ENCODE measurements at places on chromosomes 4 and X.

DNA sequence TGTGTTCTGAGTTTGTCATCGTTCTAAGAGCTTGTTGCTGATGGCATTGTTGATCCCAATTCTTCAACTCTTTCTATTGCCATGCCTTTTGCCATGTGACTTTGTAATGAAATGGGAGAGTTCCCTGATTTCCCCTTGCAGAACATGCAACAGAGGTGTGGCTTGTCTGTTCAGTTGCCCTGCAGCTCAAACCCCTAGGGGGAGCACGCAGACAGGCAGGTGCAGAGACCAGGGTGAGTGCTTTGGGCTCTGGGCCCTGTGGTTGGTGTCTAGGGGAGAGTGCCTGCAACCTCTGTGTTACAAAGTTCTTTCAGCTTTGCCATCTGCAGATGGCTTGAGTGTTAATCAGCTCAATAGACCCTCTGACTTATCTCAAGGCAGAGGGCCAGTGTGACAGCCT lies 332.7 kb downstream of the MID1IP1 start:
- DNase-seq, result no peak

- DNase-seq, result no peak
These were observed 12.8 kb upstream of the GUCY1B1 start for GRCh38 chr4:155745984-155746383.

GRCh38 chr4:14000091-14000814 lies 372.7 kb upstream of the BOD1L1 start:
- no peak for DNase-seq

- DNase-seq, result no peak
These were observed 56.5 kb upstream of the PGM2 start for GRCh38 chr4:37770016-37770415.

DNA sequence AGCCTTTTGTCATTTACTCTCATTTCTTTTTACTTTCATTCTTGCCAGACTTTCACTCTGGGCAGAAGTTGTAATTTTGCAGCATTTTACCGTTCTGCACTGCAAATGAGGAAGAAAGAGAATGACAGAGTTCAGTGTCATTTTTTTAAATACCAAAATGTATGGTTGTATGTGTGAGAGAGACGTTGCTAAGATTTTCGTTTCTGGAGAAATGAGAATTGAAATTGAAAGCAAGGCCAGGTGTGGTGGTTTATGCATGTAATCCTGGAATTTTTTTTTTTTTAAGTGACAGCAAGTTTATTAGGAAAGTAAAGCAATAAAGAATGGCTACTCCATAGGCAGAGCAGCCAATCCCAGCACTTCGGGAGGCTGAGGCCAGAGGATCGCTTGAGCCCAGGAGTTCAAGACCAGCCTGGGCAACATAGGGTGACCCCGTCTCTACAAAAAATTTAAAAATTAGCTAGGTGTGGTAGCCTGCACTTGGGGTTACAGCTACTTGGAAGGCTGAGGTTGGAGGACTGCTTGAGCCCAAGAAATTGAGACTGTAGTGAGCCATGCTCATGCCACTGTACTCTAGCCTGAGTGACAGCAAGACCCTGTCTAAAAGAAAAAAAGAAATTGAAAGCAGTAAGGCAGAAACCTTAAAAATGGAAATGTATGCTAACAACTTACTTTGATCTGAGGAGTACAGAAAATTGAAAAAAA lies 12.9 kb downstream of the DCK start:
- no peak for DNase-seq

DNA sequence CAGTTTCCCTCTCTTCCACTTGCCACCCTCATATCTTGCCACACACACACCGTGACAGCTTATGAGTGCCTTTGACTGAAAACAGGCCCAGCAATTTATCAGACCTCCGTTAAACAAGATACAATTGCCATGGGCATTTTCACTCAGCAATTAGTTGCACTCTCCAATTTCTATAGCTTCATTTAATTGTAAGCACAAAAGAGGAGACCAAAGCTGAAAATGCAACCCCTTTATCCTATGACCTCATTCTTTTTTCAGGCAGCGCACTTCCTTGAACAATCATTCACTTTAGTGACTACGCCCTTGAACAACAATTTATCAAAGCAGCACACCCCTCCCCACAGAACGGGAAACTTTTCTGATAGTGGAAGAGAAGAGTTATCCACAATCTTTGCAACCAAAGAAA lies 4.1 kb downstream of the POF1B start:
- DNase-seq, result no peak

DNA sequence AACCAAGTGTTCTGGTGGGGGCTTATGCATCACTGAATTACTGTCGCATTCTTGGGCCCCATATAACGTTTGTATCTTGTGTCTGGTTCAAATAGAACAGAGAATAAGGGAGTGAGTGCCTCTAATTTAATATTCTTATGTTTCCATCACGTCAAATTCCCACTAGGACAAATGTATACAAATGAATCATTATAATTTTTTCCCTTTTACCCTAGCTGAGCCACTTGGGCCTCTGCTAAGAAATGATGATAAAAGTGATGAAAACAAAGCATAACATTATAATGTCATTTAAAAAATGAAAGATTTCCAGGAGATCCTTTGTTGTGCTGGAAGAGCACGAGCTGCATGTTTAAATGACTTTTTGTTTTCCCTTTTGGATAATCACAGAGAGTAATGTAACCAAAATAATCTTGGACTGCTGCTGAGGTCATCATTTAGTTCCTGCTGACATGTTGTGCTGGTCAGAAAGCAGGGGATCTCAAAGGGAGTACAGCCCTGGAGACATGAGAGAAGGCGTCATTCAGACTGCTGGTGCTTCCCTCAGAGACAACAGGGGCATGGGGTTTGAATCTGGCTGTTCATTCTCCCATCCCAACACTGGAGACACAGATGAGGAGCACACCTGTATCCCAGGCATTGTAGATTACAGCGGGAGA lies 105.1 kb upstream of the SCOC start:
- DNase-seq, result no peak

DNA sequence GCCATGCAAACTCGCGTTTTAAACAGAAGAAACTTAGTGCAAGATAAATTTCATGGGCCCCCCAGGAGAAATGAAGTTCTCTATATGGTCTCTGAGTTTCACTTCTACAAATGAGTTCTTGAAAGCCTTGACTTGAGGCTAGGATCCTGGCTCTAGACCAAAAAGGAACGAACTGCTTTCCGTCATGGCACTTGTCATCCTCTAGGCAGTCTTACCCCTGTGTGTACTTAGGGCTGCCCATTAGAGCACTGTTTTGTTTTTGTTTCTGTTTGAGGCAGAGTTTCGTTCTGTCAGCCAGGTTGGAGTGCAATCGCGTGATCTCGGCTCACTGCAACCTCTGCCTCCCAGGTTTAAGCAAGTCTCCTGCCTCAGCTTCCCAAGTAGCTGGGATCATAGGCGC lies 29.0 kb downstream of the RNF4 start:
- DNase-seq, result no peak

GRCh38 chr4:138374947-138375346 lies 132.8 kb upstream of the SLC7A11 start:
- no peak for DNase-seq

- DNase-seq, result no peak
These were observed 10.9 kb upstream of the UBE2K start for GRCh38 chr4:39687014-39687413.

DNA sequence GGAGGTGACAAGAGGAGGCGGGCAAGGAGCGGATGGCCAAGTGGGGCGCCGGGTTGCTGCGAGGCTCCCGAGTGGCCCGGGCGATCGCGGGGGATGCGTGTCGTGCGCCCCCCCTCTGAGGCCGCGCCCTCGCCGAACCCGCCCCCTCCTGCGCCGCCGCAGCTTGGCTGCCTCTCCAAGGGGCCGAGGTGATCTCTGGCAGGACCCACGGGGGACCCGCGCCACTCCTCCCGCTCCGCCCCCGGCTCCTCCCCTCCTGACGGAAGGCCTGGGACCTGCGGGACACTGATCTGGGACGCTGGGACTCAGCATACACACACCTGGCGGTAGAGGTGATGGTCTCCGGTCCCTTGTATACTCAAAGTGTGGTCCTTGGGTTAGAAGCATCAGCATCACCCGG lies 21.9 kb upstream of the FAM47C start:
- DNase-seq, result no peak

DNA sequence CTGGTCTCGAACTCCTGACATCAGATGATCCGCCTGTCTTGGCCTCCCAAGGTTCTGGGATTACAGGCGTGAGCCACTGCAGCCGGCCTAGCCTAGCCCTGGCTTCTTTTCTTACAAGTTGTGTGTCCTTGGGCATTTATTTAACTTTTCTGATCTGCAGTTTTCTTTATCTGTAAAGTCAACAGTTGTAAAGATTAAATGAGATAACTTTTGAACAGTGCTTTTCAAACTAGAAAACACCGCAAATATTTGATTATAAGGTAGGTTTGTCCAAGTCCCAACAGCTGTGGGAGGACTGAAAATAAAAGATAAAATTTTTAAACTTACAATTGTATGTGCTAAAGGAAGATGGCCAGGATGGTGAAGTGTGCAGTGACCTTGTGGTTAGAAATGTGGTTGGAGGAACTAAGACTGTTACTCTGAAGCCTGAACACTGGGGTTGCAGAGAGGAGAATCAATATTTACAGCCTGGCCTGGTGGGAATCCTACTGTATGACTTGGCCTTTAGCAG lies 44.8 kb downstream of the GSX2 start:
- no peak for DNase-seq

DNA sequence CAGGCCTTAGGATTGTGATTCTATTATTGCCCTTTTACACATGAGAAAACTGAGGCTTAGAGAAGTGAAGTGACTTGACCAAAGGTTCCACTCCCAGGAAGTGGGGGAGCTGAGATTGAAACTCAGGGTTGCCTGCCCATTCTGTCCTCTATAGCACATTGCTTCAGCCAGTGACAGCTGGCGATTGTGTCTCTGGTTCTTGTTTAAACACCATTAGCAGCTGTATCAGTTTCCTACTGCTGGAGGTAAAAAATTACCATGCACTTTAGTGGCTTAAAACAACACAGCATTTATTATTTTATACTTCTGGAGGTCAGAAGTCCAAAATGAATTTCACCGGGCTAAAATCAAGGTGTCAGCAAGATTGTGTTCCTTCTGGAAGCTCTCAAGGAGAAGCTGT lies 205.8 kb upstream of the MAMLD1 start:
- no peak for DNase-seq

DNA sequence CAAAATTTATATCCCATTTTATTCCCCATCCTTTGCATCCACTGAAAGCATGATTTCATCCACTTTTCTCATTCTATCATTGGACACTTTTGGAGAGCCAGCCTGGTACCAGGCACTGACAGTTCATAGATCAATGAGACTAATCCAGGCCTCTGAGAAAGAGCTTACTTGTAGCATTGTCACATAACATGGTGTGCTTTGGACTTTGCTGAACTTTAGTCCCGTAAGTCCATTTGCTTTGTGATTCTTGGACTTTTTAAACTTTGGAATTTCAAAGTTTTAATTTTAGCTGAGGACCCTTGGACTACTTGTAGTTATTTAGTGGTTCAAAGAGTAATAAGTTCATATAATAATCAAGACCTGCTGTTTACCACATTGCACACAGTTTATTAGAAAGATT lies 11.5 kb downstream of the LIAS start:
- DNase-seq, result no peak

DNA sequence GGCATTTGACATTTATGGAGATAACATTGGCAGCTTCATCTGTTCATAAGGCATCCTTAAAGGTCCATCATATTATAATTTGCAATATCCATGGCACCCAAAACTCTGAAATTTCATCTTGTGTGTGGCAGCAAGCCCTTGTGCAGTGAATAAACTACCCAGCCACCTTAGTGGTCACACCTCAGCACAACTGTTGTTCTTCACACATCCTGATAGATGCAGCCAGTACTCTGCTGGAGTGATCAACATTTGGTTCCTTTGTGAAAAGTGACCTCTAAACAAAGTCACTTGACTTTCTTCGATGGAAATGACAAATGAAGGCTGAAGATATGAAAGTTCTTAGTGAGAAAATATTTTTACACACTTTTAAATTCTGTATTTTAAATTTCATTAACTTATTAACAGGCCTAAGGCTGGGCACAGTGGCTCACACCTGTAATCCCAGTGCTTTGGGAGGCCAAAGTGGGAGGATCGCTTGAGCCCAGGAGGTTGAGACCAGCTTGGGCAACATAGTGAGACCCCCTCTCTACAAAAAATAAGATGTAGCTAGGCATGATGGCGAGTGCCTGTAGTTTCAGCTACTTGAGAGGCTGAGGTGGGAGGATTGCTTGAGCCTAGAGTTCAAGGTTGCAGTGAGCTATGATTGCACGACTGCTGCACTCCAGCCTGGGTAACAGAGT lies 161.4 kb downstream of the SPRY1 start:
- DNase-seq, result no peak

DNA sequence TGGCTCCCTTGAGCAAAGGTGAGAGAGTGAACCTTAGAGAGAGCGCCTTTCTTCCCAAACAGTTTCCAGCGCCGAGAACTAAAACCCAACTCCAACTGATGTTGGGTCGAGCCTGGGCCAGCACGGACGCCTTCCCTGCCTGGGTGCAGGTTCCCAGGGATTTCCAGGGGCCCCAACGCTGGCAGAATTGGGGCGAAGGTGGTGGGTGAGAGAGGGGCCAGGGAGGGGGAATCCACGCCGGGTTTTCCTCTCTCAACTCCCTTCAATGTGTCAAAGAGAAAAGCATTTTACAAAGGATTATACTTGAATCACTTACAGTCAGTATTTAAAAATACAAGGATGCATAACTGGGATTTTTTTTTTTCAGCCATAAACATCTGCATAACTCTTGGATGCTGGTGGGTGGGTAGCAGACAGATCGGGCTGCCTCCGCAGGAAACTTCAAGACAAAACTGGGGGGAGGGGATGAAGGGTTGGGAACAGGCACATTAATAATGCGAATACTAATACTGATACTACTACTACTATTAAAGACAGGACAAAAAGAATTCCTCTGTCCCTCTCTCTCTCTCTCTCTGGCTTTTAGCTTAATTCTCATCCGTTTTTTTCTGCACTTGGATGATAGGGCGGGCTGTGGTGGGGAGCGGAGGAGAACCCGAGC lies 1.3 kb upstream of the ARX start:
- no peak for DNase-seq

DNA sequence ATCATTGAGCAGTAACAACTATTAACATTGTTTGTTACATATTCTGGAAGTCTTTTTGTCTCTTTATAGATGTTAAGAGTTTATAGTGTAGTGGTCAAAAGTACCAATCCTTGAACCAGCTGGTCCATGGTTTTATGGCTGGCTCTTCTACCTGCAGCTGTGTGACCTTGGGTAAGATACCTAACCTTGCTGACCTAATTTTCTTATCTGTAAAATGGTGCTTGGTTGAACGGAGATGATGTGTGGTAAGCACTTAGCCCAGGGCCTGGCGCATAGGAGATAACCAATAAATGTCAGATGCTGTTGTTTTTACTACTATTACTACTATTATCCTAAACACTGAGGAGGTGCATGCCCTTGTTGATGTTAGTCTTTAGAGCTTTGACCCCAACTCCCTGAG lies 116.6 kb downstream of the TMEM164 start:
- DNase-seq, result no peak

Data from NCI-H1694 (cell line).